ENCODE measurements at places on chromosomes 4 and X.

- no peak overlapping the region for H3K27ac ChIP-seq
- no peak for DNase-seq
- H3K27me3 ChIP-seq: no peaks in the 10 kb centered on the region
- no peaks in the 10 kb centered on the region for H3K36me3 ChIP-seq
- H3K4me1 ChIP-seq: no peaks in the 10 kb centered on the region
Measured at GRCh38 chr4:29805916-29806480, 914.2 kb upstream of the PCDH7 start.

- no peak for DNase-seq
- H3K27me3 ChIP-seq: no peaks in the 10 kb centered on the region
- no peak overlapping the region for H3K27ac ChIP-seq
- no peak overlapping the region for H3K4me3 ChIP-seq
- peaks cover 11% of the 10 kb centered on the region for H3K4me1 ChIP-seq
Measured at GRCh38 chr4:123284168-123284567, 112.4 kb upstream of the SPRY1 start.

DNA sequence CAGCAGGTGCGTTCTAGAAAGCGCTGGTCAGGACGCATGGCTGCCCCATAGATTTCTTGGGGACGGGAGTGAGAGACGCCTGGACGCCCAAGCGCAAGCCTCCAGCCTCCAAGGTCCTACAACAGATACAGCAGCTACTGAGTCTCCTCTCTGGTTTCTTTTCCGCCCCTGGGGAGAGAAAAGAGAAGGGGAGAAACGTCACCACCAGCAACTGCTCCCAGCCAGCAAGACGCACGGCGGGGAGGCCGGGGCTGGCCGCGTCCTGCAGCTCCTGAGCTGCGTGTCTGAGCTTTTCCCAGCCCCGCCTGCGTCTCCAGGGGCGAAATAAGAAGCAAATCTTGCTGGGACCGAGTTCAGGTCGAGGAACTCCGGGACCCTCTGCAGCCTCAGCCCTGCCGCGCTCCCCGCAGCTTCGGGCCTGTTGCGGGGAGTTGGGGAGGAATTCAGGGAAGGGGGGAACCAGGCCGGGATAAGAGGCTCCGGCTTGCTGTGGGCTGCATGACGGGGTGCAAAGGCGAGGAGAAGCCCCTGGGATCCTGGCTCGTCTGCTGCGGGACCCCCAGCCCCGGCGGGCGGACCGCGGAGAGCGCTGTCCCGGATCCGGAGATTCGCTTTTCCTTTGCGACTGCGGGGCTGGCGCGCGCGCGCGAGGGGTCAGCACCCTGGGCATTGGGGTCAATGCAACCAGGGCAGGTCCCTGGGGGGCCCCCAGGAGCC lies 6.8 kb upstream of the SHOX start:
- no peak overlapping the region for H3K4me3 ChIP-seq
- DNase-seq: no peak
- H3K4me1 ChIP-seq: peaks cover 30% of the 10 kb centered on the region
- H3K36me3 ChIP-seq: peaks cover 9% of the 10 kb centered on the region
- H3K27ac ChIP-seq: no peak overlapping the region

DNA sequence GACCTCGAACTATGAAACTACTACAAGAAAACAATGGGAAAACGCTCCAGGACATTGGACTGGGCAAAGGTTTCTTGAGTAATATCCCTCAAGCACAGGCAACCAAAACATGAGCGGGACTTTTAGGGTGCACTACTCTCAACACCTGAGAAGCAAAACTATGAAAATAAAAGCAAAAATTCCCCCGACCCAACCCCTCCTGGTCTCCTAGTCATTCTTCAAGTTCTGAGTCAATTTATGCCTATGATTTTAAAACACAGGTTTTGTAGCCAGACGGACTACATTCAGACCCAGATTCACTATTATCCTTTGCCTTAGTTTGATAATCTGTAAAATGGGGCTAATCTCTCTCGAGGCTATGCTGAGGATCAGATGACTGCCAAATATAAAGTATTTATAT lies 97.0 kb downstream of the SOWAHB start:
- no peaks in the 10 kb centered on the region for H3K4me1 ChIP-seq
- DNase-seq: no peak
- H3K27ac ChIP-seq: no peak overlapping the region
- H3K36me3 ChIP-seq: no peaks in the 10 kb centered on the region

GRCh38 chr4:148054275-148054674 lies 322.4 kb downstream of the ARHGAP10 start:
- no peak overlapping the region for H3K27ac ChIP-seq
- H3K4me1 ChIP-seq: peaks cover 21% of the 10 kb centered on the region
- peaks cover 4% of the 10 kb centered on the region for H3K27me3 ChIP-seq
- H3K4me3 ChIP-seq: no peak overlapping the region

GRCh38 chr4:73662709-73663546 lies 42.7 kb upstream of the RASSF6 start:
- no peak for DNase-seq
- H3K36me3 ChIP-seq: no peaks in the 10 kb centered on the region
- H3K27me3 ChIP-seq: no peaks in the 10 kb centered on the region

DNA sequence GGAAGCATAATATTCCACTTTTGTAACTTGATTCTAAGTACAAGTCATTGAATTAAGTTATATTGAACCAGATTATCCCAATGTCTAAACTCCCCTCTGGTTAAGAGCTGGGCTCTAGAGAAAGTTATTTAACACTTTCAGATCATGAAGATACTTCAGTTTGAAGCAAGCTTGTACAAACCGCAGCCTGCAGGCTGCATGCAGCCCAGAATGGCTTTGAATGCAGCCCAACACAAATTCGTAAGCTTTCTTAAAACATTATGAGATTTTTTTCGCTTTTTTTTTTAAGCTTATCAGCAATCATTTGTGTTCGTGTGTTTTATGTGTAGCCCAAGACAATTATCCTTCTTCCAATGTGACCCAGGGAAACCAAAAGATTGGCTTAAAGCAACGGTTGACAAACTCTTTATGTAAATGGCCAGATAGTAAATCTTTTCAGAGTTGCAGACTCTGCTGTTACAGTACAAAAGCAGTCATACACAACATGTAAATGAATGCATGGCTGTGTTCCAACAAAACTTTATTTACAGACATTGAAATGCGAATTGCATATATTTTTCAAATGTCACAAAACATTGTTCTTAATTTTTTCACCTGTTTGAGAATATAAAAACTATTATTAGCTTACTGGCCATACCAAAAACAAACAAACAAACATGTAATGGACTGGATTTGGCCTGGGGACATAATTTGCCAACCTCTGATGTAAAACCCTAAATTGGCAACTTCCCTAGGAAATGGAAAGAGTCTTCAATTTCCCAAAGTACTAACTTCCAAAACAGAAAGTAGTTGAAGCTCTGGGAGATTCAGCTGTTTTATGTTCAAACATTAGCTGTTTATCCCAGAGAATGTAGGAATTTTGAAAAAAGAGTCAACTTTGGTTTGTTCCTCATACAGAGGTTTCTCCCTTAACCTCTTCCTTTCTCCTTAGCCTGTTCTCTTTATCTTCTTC lies 201.1 kb upstream of the MBNL3 start:
- H3K36me3 ChIP-seq: no peaks in the 10 kb centered on the region
- peaks cover 12% of the 10 kb centered on the region for H3K27me3 ChIP-seq
- no peak for DNase-seq
- H3K4me3 ChIP-seq: no peak overlapping the region
- H3K4me1 ChIP-seq: no peaks in the 10 kb centered on the region
- no peak overlapping the region for H3K27ac ChIP-seq

DNA sequence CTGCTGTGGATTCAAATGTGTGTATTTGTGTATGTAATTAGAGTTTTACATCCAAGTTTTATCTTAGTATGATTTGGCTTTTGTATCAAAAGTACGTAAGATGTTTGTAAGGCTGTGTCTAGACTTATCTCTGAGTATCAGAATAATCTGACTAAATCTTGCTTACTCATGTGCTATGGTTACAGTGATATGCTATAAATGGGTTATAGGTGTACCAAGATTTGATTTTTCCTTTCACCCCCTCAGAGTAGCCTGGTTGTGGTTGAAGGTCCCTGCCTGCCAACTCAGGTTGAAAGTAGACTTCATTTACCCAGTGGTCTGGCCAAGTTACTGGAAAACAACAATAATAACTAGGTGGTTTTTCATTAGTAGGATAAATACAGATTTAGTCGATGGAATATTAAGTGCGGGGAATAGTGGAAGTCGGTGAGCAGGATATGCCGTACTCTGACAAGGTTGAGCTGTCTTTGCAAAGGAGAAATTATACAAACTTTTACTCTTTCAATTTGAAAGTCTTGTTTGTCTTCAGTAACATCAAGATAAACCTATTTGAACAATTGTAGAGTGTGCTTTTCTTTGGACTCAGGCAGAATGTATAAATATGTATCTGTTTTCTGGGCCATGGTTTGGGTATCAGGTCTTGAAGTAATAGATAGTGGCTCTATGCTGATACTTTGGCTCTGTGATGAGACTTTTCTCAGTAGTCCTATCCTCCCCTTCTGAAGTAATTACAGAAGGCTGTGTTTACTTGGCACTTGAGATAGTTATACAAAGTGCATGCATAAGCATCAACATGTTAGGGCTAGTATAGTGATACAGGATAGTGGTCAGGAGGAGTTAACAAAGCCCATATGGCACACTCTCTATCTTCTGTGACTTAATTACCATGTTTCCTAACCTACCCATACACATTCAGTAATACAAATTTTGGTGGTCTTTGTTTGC lies 23.7 kb downstream of the BMP2K start:
- no peak for DNase-seq
- H3K27ac ChIP-seq: peak overlapping the region; percentile 90
- peaks cover 17% of the 10 kb centered on the region for H3K36me3 ChIP-seq
- peak overlapping the region; percentile 9 for H3K4me3 ChIP-seq
- no peaks in the 10 kb centered on the region for H3K27me3 ChIP-seq

GRCh38 chrX:56268888-56269287 lies 36.7 kb downstream of the KLF8 start:
- H3K27ac ChIP-seq: no peak overlapping the region
- no peaks in the 10 kb centered on the region for H3K27me3 ChIP-seq
- no peaks in the 10 kb centered on the region for H3K4me1 ChIP-seq
- peaks cover 18% of the 10 kb centered on the region for H3K36me3 ChIP-seq
- no peak overlapping the region for H3K4me3 ChIP-seq
- DNase-seq: no peak

DNA sequence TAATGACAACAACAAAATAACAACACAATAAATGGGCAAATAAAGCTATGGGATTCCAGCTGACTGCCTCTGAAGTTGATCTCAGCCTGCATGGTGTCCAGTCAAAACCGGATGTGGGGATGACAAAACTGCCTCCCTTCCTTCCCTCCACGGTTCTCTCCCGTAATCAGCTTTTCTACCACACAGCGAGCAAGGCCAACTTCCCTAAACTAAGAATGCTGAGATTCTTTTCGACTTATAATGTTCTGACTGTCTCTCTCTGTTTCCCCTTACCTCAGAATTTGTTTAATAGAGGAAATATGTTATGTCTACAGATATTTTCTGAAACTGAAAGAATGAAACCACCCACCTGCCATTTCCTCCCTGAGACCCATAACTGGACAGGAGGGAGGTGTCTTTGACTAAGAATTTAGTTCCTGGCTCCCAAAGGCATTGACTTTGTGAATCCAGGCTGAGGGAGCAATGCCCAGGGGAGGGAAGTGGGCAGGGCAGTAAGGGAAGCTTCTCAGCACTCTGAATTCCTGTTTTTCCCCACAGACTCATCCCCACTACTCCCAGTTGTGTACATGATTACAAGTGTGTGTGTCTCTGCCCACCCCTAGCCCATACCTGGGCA lies 1.0 kb upstream of the TLR1 start:
- H3K36me3 ChIP-seq: peaks cover 33% of the 10 kb centered on the region
- H3K27me3 ChIP-seq: no peaks in the 10 kb centered on the region
- H3K4me3 ChIP-seq: peak overlapping the region; percentile 98
- no peak for DNase-seq
- H3K27ac ChIP-seq: peak overlapping the region; percentile 94

DNA sequence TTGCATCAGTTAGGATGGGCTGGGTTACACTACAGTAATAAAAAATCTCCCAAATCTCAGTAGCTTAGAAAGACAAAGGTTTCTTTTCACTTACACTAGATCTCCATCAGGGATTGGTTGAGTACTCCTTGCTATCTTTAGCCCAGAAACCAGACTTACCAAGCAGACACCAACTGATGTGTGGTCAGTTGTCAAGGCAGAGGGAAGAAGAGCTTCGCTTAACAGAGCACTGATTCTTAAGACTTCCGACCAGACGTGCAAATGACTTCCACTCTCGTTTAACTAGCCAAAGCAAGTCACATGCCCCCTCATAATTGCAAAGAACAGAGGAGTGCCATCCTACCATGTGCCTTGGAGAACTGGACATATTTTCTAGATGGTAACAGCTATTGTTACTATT lies 5.7 kb upstream of the ZNF518B start:
- H3K27ac ChIP-seq: no peak overlapping the region
- no peak for DNase-seq
- peaks cover 5% of the 10 kb centered on the region for H3K36me3 ChIP-seq
- peaks cover 6% of the 10 kb centered on the region for H3K4me1 ChIP-seq
- peaks cover 28% of the 10 kb centered on the region for H3K27me3 ChIP-seq

- no peak overlapping the region for H3K27ac ChIP-seq
- no peak for DNase-seq
- peak overlapping the region; percentile 67 for H3K4me3 ChIP-seq
- no peaks in the 10 kb centered on the region for H3K36me3 ChIP-seq
Measured at GRCh38 chr4:38523524-38524448, 140.2 kb upstream of the KLF3 start.

DNA sequence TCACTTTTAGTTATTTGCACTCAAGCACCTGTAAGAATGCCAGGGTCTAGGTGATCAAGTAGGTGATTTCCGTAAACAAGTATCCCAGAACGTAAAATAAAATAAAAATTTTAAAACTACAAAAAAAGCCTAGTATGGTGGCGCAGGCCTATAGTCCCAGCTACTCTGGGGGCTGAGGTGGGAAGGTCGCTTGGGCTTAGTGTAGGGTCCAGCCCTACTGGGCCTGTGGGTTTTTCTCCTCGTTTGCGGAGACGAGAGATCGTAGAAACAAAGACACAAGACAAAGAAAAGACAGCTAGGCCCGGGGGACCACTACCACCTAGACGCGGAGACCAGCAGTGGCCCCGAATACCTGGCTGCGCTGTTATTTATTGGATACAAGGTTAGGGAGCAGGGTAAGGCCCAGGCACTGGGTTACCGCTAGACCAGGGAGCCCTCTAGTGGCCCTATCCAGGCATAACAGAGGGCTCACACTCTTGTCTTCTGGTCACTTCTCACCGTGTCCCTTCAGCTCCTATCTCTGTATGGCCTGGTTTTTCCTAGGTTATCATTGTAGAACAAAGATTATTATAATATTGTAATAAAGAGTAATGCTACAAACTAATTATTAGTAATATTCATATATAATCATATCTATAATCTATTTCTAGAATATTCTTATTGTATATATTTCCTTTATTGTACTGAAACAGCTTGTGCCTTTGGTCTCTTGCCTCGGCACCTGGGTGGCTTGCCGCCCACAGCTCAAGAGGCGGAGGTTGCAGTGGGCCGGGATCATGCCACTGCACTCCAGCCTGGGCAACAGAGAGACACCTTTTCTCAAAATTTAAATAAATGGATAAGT lies 38.4 kb downstream of the SAGE1 start:
- no peaks in the 10 kb centered on the region for H3K36me3 ChIP-seq
- peak; percentile 25 for DNase-seq
- no peaks in the 10 kb centered on the region for H3K27me3 ChIP-seq
- no peaks in the 10 kb centered on the region for H3K4me1 ChIP-seq
- no peak overlapping the region for H3K27ac ChIP-seq
